ENCODE measurements at places on chromosomes 12 and 14.
A peak's percentile ranks its signal among the peaks of the same experiment; 100 is the strongest.

DNA sequence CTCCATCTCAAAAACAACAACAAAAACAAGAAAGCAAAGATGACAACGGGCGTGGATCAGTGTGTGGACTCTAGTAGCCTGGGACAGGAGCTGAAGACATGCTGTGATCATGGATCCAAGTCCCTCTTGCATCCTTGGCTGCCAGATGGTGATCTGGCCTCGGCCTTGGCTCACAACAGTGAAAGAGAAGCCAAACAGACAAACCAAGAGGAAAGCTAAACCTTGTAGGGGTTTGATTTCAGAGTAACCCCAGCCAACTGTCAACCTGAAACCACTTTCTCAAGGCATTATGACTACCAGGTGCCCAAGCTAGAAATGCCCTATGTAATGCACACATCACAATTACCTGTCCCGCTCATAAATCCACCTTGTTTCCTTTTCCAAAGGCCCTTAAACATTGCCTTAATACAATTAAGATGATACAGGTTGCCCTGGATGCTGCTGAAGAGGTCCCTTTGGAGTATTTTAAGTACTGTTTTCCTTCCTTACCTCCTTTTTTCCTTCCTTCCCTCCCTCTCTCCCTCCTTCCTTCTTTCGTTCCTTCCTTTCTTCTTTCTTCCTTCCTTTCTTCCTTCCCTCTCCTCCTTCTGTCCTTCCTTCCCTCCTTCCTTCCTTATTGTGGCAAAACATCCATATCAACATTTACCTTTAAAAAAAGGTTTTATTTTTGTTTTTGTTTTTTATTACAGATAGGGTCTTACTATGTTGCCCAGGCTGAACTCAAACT is 41.4 kb upstream of the NINJ2 start:
- DNase-seq: no peak

- DNase-seq: no peak
Measured at GRCh38 chr14:99579903-99580571, 24.0 kb downstream of the CCDC85C start.

GRCh38 chr14:68968721-68969120 is 10.4 kb downstream of the ACTN1 start:
- no peak for DNase-seq

GRCh38 chr12:3247629-3248161 is 170.5 kb downstream of the TSPAN9 start:
- DNase-seq: no peak

DNA sequence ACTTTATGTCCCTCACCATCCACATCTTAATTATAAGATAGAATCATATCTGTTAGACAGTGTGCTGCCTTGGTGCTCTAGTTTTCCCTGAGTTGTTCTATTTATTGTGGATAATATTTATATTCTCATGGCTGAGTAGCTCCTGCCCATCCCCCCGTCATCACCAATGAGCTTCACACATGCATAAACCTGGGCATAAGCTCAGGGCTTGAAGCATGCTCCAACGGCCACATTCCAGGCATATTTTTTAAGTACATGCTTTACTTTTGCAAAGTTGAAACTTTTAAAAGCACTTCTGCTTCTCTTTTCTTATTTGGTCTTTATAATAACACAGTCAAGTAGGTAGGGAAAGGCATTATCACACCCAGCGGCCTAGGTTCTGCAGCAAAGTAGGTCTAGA is 3.4 kb upstream of the FBXO34 start:
- no peak for DNase-seq

- no peak for DNase-seq
Measured at GRCh38 chr12:123078120-123078465, 72.8 kb downstream of the PITPNM2 start.

GRCh38 chr12:29733060-29733459 is 50.7 kb downstream of the TMTC1 start:
- DNase-seq: no peak

DNA sequence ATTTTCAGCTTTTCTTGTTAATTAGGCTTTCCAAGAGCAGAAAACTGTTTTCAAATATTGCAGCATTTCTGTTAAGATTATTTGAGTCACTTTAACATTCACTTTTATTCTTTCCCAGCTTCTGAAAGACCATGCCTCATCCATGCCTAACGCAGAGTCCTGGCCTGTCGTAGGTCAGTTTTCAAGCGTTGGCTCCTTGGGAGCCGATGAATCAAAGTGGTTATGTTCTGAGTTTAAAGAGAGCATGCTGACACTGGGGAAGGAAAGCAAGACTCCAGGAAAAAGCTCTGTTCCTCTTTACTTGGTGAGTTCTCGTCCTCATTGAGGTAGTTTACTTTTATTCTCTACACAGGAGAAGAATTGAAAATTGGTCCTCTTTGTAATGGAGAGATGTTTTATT is 33.1 kb downstream of the TDP1 start:
- DNase-seq: no peak

DNA sequence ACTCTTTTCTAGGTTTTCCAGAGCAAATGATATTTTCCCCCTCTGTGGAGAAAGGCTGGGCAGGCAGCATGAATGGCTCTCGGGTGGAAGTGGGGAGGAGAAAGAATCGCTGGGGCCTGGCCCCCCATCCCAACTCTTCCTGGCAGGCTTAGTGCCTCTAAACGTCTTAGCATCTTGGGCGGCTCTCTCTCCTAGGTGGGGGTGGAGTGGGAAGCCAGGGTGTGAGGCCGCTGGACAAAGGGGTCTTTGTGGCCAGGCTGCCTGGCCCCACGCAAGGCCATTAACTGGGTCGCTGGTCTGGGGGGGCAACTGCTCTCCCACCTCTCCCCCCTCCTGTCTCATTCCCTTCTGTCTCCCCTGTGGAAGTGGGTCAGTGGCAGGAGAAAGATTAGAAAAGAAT is 4.7 kb downstream of the LRP1-AS start:
- DNase-seq: no peak

GRCh38 chr12:5197131-5197530 is 153.5 kb downstream of the KCNA5 start:
- DNase-seq: no peak

DNA sequence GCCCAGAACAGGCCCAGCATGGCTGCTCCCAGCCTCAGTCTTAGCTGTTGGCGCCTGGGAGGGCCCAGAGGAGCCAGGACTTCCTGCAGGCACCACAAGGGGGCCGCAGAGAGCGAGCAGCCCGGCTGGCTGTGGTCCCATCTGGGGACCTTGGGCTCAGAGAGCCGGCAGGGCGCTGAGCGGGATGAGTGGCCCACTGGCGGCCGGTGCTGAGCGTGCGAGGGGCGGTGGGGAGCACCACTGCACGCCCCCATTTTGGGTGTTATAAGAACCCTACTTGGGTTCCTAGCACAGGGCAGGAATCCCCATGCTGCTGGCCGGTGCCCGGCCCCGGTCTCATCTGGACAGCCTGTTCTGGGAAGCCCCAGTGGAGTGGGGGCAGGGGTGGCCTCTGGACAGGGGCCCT is 25.9 kb upstream of the CRIP2 start:
- peak; percentile 63 for DNase-seq

DNA sequence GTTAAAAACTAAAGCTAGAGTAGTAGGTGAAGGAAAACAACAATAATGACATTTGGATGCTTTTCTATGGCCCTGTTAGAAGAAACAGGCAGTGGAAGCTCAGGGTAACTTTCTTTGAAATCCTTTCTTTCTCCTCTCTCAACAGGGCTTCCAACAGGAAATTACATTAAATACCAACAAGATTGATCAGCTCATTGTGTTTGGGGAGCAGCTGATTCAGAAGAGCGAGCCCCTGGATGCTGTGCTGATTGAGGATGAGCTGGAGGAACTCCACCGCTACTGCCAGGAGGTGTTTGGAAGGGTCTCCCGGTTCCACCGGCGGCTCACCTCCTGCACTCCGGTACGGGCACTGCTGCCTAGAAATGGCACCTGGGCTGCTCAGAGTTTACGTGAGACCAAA is 81.5 kb downstream of the ESR2 start:
- DNase-seq: no peak

DNA sequence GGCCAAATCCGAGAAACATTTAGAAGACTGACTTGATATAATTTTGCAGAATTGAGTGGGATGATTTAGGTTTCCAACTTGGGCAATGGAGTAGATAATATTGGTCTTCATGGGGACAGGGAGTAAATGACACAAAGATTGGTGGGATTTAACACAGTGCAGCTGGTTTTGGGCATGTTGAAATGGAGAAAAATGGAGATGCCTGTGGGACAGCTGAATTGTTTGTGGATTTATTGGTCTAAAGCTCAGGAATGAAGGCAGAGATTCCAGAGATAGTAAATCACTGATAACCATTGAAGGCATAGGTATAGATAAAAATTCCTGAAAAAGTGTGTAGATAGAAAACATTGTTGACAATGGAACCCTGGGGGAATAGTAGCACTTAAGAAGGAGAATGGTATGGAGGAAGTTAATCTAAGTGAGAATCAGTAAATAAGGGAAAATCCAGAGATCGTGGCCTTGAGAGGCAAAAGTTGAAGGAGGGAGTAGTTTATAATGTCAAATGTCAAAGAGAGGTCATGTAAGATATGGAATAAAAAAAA is 120.9 kb upstream of the ATP2B1 start:
- DNase-seq: no peak

DNA sequence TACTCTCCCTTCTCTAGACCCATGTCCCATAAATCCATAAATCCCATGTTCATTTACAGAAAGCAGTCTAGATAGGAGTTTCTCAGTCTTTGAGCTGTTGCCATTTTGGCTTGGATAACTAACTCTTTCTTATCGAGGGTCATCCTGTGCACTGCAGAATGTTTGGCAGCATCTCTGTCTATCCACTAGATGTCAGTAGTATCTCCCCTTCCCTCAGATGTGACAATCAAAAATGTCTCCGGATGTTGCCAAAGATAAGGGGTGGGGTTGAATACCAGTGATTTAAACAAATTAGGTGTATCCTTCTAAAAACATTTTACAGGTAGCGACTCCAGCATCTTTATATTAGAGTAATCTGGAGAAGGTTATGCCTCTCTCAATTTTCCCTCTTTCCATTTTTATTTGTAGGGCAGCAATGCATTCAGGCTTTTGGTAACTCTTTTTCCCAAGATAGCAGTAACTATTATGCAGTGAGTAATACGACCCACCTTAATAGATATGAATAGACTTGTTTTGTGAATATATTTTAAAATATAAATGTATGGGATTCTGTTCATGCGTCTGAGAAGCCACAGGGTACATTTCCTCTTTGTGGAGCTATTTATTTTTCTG is 100.7 kb downstream of the LRRK2 start:
- DNase-seq: no peak
